ENCODE measurements at places on chromosomes 6 and 20. TPM values are rescaled to one million over a fixed set of nuclear protein-coding genes. Genes with fewer than 3 reads are reported as not detected.

The FAM110A gene
- 16.1 TPM for total RNA-seq

The ZNF343 gene
- 12.3 TPM for total RNA-seq

The FAM209B gene
- 0.32 TPM for total RNA-seq

The HLA-DPA1 gene
- total RNA-seq = 185 TPM

The SIGLEC1 gene
- 8.2 TPM for total RNA-seq

The FAM162B gene
- 2.7 TPM for total RNA-seq

The ULBP2 gene
- total RNA-seq = 0.14 TPM

The TUBB2B gene
- 24.5 TPM for total RNA-seq

The ASCC3 gene
- total RNA-seq = 31.1 TPM

The LY6G5C gene
- 5.2 TPM for total RNA-seq

Data from mucosa of gallbladder (tissue), 1 donor.